ENCODE measurements at places on chromosomes 7 and 10.

GRCh38 chr10:114498413-114499111, 94.3 kb upstream of the AFAP1L2 start:
- DNase-seq: no peak

- no peak for DNase-seq
Observed at GRCh38 chr7:137354396-137354795, 10.9 kb upstream of the PTN start.

- no peak for DNase-seq
Observed at GRCh38 chr10:94413361-94413760, 11.0 kb downstream of the TBC1D12 start.

DNA sequence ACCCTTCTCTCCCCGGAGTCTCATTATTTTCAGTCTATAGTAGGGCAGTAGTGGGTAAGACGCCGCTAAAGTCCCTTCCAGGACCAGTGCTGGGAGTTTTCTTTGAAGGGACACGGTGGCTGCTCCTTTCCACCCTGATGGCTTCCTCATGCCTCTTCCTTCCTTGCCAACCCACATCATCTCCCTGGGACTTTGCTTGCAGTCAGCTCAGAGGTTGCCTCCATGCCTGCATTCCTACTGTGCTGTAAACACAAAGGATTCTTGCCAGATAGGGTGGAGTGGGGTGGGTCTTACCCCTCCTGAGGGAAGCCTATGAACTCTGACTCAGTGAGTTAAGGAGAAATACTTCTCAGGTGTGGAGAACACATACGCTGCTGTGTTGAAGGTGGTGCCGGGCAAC, 59.9 kb upstream of the IGFBP3 start:
- no peak for DNase-seq

- DNase-seq: no peak
Observed at GRCh38 chr7:66508431-66508830, 120.2 kb upstream of the KCTD7 start.

DNA sequence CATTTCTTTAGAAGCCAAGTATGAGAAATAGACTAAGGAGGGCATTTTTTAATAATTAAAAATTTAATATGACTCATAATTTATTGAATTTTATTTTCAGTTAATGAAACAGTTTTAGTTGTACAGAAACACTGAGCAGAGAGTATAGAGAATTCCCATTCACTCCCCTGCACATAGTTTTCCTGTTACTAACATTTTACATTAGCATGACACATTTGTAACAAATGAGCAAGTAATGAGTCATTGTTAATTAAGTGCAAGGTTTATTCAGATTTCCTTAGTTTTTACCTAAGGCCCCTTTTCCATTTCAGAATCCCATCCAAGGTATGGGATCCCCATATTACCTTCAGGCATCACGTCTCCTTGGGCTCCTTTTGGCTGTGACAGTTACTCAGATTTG, 271.5 kb upstream of the FZD8 start:
- no peak for DNase-seq

Data from Caki2 (cell line).